WTC11 (cell line): ENCODE measurements at places on chromosomes 1 and 21.

DNA sequence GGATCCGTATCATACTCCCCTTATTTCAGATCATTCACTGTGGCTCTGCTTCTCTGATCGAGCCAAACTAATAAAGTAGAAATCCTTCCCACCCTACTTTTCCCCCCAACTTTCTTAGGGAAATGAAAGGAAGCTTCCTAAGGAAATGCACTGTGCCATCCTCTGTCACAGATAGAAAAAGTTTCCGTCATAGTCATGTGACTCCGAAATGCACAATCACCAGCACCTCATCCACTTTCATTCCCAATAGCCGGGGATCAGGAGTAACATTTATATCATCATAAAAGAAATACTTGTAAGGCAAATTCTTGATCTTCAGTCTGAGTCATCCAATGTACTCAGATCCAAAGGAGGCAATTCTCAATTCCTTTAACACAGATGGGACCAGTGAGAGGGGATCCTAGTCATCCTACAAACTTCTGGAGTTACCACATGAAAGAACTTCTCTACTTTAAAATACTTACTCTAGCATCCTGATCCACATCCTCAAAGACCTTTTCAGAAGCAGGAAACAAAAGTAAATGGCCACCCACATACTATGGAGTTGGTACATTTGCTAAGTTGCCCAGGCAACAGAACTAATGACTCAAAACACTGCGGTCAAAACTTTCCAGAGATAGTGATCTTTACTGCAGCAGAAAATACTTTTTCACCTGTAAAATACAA lies 97.8 kb upstream of the ZC3H11B start:
- H3K27me3 ChIP-seq, result no peaks in the 10 kb centered on the region
- H3K4me1 ChIP-seq, result 0 out of 2 replicates have a peak, but pooled peaks cover 2% of the 10 kb centered on the region
- H3K4me3 ChIP-seq, result no peak overlapping the region
- H3K36me3 ChIP-seq, result no peaks in the 10 kb centered on the region

DNA sequence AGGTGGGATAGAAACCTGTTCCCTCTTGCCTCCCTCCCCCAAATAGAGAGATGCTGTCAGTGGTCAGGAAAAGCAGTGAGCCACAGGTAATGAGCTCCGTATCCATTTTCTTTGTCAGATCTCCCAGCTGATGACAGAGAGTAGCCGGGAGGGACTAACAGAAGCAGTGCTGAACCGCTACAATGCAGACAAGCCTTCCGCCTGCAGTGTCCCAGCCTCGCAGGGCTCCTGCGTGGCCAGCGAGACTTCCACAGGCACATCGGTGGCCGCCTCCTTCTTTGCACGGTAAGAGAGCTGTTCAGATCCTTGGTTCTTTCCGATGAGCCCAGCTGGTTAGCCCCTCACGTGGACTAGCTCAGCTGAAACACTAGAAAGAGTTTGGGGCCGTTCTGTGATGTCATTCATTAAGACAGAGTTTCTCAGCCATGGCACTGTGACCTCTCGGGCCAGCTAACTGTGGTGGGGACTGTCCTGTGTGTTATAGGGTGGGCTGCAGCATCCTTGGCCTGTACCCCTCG lies 264.7 kb downstream of the KIF26B start:
- no peaks in the 10 kb centered on the region for H3K36me3 ChIP-seq
- no peaks in the 10 kb centered on the region for H3K27me3 ChIP-seq
- no peak overlapping the region for H3K27ac ChIP-seq
- H3K4me3 ChIP-seq, result no peak overlapping the region
- no peak for DNase-seq
- peaks cover 4% of the 10 kb centered on the region; the same call in 1 of the 2 replicates for H3K4me1 ChIP-seq

GRCh38 chr1:116766616-116767469 lies 12.6 kb downstream of the CD2 start:
- peaks cover 13% of the 10 kb centered on the region for H3K4me1 ChIP-seq
- no peak for DNase-seq
- no peak overlapping the region for H3K27ac ChIP-seq

GRCh38 chr1:110390096-110390495 lies 730 bp downstream of the SLC16A4 start:
- peak overlapping the region; percentile 75 for H3K27ac ChIP-seq
- peak; percentile 16 for DNase-seq
- H3K4me3 ChIP-seq, result no peak overlapping the region
- H3K4me1 ChIP-seq, result peaks cover 18% of the 10 kb centered on the region

- H3K4me1 ChIP-seq, result no peaks in the 10 kb centered on the region
- H3K36me3 ChIP-seq, result no peaks in the 10 kb centered on the region
- DNase-seq, result no peak
- no peaks in the 10 kb centered on the region for H3K27me3 ChIP-seq
- H3K27ac ChIP-seq, result no peak overlapping the region
These were observed 23.7 kb downstream of the CAMK1G start for GRCh38 chr1:209607102-209607794.
